ENCODE measurements at places on chromosomes 6 and 20.
A peak's percentile ranks its signal among the peaks of the same experiment; 100 is the strongest.

GRCh38 chr6:54095723-54096122, 15.5 kb upstream of the MLIP start:
- no peak for DNase-seq

- DNase-seq: peak; percentile 51
These were observed 146.4 kb downstream of the AKAP7 start for GRCh38 chr6:131281471-131282270.

DNA sequence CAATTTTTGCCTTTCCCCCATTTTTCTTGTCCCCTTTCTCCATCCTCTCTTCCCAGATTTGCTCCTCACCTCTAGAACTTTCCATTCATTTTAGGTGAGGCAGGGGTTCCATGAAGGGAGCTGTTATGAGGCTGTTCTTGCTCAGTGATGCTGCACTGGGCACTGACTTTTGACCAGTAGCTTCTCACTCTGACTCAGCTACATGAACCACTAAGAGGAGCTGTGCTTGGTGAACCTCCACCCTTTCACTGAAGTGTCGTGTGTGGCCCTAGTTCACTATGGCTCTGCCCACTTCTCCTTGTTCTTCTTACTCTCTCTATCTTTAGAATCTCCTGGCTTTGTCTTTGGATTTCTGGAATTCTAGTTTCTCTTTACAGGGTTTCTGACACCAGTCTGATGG, 307.1 kb upstream of the RNF24 start:
- DNase-seq: no peak

- DNase-seq: no peak
These were observed 107.4 kb upstream of the RIPOR2 start for GRCh38 chr6:25042984-25043725.

DNA sequence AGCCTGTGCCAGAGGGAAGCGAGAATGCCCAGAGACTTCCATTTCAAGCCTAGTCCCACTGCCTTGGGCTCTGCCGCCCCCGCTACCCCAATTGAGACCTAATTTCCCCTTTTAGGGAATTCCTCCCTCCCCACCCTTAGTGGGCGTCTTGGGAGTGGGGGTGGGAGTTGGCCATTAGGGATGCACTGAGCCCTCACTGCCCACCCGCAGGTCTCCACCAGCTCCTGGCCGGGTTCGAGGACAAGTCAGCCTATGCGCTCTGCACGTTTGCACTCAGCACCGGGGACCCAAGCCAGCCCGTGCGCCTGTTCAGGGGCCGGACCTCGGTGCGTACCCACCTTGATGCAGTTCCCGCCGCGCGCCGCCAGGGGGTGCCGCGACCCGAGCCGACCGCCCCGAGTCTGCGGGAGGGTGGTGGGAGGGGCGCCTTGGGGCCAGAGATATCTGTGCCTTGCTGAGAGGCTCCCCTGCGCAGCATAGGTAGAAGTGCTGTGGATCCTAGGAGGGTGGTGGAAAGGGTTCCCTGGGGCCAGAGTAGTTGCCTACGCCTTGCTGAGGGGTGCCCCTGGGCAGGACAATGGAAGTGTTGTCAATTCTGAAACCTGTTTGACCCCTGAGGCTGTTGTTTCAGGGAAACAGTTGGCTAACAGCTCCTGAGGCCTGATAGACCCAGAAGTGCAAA, 9.2 kb downstream of the ITPA start:
- DNase-seq: peak; percentile 84

DNA sequence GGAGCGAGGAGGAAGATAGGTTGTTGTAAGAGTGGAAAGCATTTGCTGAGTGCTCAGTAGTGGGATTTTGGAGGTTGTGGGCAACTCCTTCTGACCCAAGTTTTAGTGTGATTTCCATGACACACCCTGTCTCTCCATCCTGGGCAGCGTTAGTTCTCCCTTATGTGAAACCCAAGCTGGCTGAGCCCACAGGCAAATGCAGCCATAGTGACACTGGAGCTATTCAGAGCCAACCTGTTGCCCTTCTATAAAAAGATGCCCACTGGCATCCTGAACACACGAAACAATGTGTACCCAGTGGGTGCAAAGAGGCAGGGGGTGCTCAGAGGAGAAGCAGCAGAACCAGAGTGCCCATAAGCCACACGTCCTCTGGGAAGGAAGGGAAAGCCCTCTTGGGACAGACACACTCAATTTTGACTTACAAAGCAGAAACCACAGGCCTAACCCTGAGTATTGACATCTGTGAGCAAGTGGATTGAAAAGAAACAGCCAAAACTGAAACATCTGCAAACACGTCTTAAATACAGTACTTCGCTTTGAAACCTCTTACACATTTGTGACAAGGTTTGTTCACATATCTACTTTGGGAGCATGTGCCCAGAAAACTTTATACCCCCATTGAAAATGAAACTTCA, 54.6 kb downstream of the BPIFB1 start:
- no peak for DNase-seq

- no peak for DNase-seq
These were observed 196.4 kb downstream of the SIM1 start for GRCh38 chr6:100268326-100268725.

DNA sequence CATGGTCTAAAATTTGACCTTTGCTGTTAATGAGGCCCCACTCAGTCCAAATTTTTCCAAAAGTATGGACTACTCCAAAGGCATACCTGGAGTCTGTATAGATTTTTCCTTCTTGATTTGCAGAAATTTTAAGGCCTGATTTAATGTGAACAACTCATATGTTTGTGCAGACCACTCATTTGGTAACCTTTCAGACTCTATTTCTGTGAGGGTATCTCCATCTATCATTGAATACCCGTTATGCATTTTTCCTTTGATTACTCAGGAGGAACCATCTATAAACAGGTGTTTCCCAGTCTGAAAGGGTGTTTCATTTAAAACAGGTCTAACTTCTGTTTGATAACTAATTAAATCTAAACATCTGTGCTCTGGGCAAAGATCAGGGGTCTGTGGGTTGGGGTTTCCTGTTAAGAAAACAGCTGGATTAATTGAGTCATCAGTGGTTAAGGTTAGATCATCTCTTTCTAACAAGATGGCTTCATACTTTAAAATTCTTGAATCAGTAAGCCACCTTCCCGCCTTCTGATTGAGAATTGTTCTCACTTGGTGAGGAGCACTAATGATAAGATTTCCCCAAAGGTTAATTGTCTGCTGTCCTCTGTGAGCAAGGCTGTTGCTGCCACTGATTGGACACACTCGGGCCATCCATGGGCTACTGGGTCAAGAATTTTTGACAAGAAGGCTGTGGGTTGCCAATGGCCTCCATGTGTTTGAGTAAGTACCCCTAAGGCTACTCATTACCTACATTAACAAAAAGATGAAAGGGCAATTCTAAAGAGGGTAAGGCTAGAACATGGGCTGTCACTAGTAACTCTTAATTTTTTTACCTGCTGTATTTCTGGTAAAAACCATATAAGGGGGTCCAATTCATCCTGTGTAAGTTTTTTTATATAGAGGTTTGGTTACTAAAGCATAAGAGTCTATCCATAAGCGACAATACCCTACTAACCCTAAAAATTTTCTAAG, 24.1 kb downstream of the HLA-B start:
- no peak for DNase-seq

- no peak for DNase-seq
These were observed 74.6 kb downstream of the OR2B2 start for GRCh38 chr6:27837625-27838057.

- no peak for DNase-seq
These were observed 509.3 kb upstream of the CITED2 start for GRCh38 chr6:139883776-139884175.

DNA sequence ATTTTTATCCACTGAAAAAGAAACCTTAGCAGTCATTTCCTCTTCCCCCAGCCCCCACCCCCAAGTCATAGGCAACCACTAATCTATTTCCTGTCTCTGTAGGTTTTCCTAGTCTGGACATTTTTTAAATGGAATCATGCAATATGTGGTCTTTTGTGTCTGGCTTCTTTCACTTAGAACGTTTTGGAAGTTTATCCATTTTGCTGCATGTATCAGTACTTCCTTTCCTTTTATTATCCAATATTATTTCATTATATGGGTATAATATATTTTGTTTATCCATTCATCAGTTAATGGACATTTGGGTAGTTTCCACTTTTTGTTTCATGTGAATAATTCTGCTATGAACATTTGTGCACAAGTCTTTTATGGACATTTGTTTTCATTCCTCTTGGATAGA, 99.3 kb upstream of the BMP5 start:
- no peak for DNase-seq

DNA sequence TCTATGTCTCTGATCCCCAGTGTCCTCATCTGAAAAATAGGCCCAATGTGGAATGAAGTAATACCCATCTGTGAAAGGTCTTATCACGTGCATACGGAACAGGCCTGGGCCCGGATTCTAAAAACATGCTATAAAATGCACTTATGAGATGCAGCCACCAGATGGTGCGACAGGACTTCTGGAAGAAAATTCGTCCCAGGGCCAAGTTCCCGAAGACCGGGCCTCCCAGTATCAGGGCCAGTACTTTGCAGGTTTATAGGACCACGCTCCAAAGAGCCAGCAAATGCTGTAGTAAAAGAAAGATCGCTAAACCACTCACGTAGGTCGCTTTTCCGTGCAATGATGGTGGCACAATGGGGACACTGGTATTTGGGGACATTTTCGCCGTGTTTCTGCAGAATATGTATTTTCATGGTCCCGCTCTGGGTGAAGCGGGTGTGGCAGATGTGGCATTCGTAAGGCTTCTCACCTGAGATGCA, 10.6 kb downstream of the CTCFL start:
- DNase-seq: peak; percentile 32

GRCh38 chr6:90397929-90398674, 101.5 kb upstream of the BACH2 start:
- DNase-seq: peak; percentile 81

DNA sequence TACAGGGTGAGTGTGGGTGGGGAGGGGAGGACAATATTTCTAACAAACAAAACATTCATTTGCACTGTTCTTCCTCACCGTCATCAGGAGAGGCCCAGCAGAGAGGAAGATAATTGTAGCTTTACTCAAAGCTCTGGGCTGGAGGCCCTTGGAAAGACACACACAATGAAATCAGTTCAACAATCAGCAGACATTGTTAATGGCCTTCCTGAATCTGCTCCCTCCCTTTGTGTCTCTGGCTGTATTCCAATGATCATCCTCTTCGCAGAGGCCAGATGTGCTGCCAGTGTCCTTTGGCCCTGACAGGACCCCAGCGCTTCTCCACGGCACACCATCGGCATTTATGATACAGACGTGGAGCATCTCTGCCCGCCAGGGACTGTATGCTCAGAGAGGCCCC, 44.6 kb upstream of the LRFN2 start:
- DNase-seq: no peak

- DNase-seq: no peak
These were observed 9.2 kb upstream of the PLEKHG1 start for GRCh38 chr6:150590446-150590845.

DNA sequence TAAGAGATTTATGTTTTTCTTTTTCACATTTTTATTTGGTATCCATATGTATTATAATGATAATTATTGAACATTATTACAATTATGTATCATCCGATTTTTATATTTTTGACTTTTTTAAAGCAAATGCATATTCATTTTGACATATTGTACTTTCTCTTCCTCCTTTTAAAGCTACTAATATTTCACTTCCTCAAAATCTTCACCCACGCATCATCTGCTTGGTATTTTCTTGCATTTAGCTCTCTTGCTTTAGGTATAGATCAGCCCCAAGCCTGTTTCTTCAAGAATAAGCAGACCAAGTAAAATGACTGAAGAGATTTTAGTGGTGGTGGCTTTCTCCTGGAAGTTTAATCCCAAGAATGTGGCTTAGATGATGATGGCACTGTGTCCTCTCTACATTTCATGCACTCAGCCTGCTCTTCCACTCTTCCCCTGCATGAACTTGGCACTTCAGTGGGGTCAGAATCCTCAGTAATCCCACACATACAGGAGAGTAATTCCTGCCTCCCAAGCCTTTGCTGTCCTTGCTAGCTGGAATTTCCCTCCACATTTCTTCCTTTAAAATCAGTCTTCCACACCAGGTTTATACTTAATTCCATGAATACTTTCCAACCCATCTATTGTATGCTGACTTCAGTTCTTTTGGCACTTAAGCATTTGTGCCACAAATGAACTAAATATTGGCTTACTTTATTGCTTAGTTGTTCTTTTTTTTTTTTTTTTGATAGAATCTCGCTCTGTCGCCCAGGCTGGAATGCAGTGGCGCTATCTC, 8.2 kb downstream of the NCOA7 start:
- no peak for DNase-seq

- DNase-seq: no peak
These were observed 80.3 kb downstream of the ASXL1 start for GRCh38 chr20:32438331-32438858.

- no peak for DNase-seq
These were observed 758.3 kb downstream of the KIF16B start for GRCh38 chr20:15814911-15815310.

DNA sequence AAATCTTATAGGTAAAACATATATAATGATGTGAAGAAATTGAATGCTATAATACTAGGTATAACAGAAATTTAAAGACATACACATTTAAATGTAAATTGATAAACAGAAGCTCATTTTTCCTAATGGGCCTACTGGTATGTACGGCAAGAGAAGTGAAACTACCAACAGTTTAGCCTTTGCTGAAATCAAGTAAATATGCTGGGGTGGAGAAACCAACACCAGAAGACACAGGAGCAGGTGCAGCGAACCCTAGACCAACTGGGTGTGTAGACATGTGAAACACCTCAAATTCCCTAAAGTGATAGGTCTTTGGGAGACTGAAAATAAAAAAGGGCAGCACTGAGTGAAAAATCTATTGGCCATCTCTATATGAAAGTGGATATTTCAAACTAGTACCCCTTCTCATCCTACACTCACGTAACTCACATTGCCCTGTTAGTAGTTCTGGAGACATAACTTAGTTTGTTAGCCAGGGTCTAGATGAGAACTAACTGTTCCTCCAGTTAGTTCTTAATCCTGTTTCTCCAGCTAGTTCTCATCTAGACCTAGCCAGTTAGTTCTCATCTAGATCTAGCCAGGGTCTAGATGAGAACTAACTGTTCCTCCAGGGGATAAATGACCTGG, 53.1 kb downstream of the SLC35D3 start:
- no peak for DNase-seq

GRCh38 chr6:3320238-3320811, 61.6 kb downstream of the PSMG4 start:
- no peak for DNase-seq
